Activated CD8-positive, alpha-beta memory T cell treated with anti-CD3 and anti-CD28 coated beads for 1 hour (primary cell): ENCODE measurements at places on chromosomes 2 and 18.

DNA sequence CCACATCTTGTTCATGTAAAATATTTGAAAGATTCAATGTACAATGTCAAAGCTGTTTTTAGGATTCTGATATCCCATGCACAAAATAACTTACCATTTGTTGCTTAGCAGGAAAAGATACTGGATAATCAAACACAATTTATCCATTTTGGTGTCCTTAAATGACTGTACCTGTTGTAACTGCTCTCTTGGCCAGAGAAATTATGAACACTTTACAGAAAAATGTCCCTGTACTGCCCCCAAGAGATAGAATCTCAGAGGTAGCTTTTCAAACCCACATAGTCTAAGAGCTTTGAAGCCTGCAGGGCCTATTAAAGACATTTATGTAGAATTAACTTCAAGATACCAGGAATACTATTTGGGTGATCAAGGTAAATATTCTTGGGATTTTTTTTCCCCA lies 12.2 kb upstream of the ME2 start:
- DNase-seq = no peak

DNA sequence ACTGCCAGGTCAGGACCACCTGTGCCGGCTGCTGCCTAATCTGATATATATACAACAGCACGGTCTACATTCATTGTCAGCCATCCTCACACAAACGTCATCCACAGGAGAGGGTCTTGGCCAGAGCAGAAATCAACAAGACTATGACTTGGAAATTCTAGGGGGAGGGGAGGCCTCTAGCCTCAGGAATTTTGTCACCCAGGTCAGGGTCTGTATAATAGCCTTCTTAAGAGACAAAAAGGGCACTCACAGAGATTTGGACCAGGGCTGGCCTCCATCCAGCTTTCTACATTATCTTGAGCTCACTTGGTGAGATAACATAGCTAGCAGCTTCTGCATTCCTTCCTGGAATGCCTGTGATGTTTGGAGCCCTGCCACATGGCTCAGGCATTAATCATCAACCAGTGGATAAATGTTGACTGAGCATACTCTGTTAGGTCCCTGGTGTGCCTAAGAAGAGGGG lies 50.4 kb upstream of the CTIF start:
- no peak for DNase-seq

GRCh38 chr2:239369631-239370161 lies 31.1 kb downstream of the HDAC4 start:
- DNase-seq = peak; percentile 22

GRCh38 chr18:42437646-42438045 lies 482.6 kb downstream of the PIK3C3 start:
- DNase-seq = no peak

DNA sequence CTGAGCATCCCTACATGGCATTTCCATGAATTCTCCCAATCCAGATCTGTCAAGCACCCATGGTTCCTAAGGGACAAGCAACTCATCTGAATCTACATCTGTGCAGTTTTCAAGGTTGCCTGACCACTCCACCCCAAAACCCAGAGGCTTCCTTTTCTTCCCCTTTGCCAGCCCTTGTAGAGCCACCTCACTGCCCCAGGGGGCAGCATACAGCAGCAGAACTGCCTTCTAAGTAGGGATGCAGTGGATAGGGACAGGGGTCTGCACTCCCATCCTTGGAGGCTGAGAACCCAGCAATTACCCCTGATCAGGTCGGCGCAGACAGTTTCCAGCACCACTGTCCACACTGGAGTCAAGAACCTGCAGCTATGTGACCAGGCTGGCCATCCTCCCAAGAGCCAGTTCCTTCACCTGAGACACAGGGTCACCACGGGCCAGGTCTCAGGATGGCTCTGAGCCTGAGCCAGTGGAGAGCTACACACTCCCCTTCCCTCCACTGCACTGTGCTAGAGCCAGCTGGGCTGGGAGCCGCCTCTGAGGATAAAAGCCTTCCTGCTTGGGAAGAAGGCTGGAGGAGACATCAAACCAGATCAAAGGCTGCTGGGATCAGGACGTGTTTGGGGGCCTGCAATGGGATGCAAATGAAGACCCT lies 283.1 kb downstream of the CELF4 start:
- DNase-seq = no peak

DNA sequence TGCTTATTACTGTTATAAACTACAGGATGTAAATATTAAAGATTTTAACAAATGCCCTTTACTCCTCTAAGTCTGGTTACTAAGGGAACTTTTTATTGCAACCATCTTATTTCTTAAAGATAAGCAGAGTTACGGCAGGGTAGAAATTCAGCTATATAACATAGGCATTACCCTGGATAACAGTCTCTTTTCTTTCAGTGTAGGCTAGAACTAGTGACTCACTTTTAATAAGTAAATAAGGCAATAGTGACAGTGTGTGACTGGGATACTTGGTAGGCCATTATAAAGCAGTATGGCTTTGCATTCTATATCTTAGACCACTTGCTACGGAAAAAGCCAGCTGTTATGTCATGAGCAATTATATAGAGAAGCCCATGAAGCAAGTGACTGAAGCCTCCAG lies 1041.0 kb upstream of the NRXN1 start:
- no peak for DNase-seq

GRCh38 chr2:43225788-43226557 lies 433 bp downstream of the ZFP36L2 start:
- DNase-seq = peak; percentile 47

- no peak for DNase-seq
Observed at GRCh38 chr2:217307023-217307422, 447.2 kb upstream of the TNP1 start.

- no peak for DNase-seq
Observed at GRCh38 chr2:28526527-28527132, 30.8 kb downstream of the PLB1 start.

- no peak for DNase-seq
Observed at GRCh38 chr2:241298673-241299072, 16.8 kb downstream of the HDLBP start.

DNA sequence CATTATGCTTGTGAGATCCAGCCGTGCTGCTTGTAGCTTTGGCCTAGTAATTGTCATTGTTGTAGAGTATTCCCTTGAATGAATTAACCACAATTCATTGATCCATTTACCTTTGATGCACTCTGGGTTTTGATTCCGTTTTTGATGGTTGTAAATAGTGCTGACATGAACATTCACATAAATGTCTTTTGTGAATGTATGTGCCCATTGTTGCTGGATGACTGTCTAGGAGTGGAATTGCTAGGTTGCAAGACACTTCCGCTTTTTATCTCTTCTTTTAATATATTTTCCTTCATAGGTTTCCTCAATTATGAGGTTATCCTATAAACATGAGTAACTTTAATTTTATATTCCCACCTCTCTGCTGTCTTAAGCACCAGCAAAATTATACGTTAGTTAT lies 104.8 kb upstream of the CCDC68 start:
- no peak for DNase-seq

- DNase-seq = no peak
Observed at GRCh38 chr2:142865924-142866323, 11.5 kb upstream of the KYNU start.

- DNase-seq = no peak
Observed at GRCh38 chr2:35803126-35803525, 552.5 kb upstream of the CRIM1 start.

- no peak for DNase-seq
Observed at GRCh38 chr18:3211236-3211992, 8.4 kb downstream of the MYOM1 start.

- DNase-seq = no peak
Observed at GRCh38 chr2:168241208-168241607, 6.2 kb downstream of the STK39 start.

- no peak for DNase-seq
Observed at GRCh38 chr2:64205415-64205814, 61.2 kb upstream of the PELI1 start.

GRCh38 chr2:54936766-54937165 lies 113.5 kb downstream of the RTN4 start:
- no peak for DNase-seq

DNA sequence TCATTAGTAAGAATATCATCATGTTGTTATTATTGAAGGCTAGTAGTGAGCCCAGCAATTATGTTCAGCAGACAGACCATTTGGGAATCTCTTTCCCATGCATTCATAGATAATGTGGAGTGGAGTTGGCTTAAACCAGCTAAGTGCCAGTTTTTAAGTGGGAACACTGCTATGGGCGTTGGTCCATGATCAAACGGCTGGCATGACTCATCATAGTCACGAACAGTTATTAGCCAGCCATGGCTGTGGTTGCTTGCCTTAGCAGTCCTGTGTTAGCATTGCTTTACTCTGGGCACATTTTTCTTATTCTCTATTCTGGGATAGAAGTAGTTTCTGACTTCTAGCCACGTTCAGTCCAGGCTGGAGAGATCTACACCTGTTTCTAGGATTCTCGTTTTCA lies 17.7 kb downstream of the EIF4E2 start:
- no peak for DNase-seq

DNA sequence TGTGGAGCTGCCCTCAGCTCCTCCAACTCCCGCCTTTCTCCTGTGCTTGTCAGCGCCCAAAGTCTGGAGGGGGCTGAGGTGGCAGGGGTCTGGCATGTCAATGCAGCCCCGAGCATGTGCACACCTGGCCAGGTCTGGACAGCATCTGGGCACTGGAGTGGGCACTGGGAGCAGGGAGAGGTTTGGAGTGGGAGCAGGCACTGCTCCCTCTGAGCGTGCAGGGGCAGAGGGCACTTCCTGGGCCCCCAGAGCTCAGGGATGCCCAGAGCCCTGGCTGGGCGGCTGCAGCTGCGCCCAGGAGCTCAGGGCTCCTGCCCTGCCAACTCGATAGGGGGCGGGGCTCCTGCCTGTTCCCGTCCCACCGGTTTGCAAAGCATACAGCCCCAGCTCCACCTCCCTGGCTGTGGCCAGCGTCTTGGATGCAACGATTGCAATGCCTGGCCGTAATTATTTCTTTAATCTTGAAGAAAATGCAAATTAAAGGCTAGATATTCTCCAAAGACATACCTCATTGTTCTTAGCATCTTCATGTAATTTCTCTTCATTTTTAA lies 57.4 kb upstream of the LDAH start:
- no peak for DNase-seq

GRCh38 chr2:32558492-32558891 lies 69.4 kb upstream of the TTC27 start:
- no peak for DNase-seq

DNA sequence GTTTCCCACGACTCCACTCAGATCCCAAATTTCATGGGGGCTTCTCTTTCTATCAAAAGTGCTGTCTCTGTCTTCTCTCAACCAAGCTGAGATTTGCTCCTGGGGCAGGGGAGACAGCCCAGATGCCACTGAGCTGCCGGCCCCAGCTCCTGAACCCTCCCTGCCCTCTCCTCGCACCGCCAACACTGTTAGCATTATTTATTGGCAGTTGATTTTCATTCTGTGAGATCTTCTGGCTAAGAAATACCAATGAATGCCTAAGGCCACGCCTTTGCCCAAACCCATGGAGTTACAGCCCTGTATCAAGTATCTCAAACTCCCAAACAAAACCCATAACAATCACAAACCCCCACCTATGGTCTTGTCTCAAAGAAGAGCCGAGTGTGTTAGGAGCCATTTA lies 153.0 kb upstream of the TWIST2 start:
- no peak for DNase-seq

DNA sequence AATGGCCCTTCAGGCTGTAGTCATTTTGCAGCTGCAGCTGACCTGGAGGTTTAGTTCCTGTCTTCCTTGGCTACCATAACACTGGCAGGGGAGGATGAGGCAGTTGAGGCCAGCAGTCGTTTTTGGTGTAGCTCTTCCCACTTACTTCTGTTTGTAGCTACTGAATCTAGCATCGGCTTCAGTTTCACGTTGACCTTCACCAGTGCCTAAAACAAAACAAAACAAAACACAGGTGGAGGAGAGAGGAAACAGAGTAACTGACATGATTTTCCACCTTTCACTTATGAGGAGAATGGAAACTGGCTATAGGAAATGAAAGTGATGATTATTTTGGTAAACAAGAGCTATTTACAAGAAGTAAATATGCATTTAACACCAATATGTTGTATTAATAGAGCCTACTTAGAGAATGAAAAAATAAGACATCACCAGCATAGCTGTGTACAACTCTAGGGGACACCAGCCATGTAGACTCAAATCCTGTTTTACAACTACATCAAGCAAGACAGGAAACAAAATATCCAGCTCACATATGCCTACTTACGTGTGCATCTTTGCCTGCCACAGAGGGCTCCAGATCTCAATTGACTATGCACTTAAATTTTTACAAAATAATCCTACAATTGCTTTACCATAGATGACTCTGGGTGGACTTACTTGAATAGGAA lies 236.9 kb downstream of the AGPS start:
- DNase-seq = no peak

DNA sequence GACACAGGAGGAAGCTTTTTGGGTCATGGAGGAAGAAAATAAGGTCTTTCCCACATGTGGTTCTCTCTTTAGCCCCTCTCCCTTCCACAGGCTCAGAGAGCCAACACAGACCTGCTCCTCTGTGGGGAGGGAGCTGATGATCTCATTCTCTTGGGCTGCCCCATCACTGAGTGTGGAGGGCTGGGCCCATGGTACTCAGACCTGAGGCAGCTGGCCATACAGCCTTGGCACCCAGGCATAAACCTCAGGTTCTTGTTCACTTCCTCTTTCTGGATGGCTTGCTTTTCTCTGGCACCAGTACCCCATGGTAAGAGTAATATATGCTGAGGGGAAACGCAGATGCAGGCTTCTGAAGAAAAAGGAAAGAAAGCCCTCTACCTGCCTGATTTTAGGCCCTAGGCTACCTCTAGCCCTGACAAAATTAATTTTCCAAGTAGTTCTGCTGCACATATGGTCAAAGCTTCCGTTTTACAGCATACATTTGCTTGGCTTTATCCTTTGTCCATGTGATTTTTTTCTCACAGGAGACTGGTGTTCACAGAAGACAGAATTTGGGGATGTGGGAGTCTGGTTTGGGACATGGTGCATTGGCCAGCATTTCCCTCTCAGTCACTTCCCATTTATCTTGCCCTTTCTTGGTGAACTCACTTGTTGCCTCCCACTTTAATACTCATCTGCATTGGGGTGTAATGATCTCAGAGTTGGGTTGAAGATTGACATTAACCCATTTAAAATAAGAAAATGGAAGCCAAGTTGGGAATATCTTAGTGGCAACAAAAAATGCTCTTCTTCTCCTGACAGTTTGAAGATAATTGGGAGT lies 11.1 kb downstream of the DHRS9 start:
- no peak for DNase-seq

DNA sequence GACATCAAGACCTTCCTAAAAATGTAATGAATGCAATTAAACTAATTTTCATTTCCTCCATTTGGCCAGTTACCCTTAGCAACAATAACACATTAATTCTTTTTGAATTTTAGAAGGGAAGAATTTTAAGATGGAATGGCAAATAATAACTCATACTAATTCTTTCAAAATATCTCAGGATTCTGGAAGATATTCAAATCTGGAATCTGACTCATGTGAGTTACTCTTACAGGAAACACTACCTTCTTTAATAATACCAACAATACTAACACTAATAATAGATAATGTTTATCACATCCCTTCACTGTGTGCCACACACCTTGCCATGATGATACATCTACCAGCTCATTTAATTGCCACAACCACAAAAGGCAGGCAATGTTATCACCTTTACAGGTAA lies 46.4 kb downstream of the ZNF521 start:
- no peak for DNase-seq

- no peak for DNase-seq
Observed at GRCh38 chr2:130987519-130988425, 105.5 kb downstream of the FAM168B start.
